Stimulated activated CD4-positive, alpha-beta T cell treated with anti-CD3 and anti-CD28 coated beads, TNF-alpha, amount 100 ng/mL, for 24 hours (primary cell): ENCODE measurements at places on chromosomes 12 and 14.

- no peak for DNase-seq
Measured at GRCh38 chr12:103852498-103852997, 11.5 kb upstream of the NT5DC3 start.

- no peak for DNase-seq
Measured at GRCh38 chr14:101369916-101370592, 191.2 kb upstream of the DIO3 start.

GRCh38 chr14:104195878-104196277 lies 57.5 kb downstream of the KIF26A start:
- DNase-seq = no peak

DNA sequence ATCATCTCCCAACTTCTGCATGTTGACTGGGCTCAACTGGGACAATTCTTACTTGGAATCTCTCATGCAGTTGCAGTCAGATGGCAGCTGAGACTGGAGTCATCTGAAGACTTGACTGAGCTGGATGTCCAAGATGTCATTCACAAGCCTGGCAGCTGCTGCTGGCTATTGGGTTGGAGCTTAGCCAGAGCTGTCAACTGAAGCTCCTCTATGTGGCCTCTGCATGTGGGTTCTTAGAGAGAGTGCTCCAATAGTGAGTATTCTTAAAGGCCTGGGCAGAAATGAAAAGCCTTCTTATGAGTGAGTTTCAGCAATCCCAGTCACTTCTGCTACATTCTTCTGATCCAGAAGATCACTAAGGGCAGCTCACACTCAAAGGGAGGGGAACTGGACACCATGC lies 440.9 kb downstream of the LRIG3 start:
- no peak for DNase-seq

GRCh38 chr12:132261328-132262138 lies 67.9 kb downstream of the GALNT9 start:
- no peak for DNase-seq

DNA sequence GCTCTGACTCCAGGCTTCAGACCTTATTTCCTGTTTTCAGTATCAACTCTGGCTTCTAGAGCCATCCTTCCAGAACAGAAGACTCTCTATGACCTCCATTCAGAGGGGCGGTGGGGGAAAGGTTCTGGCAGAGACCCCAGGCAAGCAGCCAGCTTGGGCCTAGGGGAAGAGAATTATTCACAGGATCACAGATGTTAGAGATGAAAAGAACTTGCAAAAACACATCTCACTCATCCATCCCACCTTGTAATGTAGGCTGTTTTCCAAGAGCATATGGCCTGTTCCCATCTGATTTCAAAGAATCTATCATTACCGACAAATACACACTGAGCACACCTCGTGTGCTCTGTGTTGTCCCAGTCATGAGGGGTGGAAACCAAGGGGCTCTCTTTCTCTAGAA lies 131.9 kb downstream of the GRIN2B start:
- DNase-seq = no peak

DNA sequence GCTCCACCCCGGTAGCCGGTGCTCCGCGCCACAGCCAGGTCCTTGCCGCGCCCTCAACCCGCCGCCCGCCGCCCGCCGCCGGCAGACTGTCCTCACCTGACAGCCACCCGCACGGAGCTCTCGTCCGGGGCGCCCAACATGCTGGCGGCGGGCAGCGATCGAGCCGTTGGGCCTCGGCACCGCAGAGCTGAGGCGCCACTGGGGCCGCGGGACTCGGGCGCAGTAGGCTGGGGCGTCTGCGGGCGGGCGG lies 164 bp downstream of the KIF21A start:
- DNase-seq = no peak

GRCh38 chr14:100529561-100530031 lies 57.6 kb downstream of the BEGAIN start:
- no peak for DNase-seq

DNA sequence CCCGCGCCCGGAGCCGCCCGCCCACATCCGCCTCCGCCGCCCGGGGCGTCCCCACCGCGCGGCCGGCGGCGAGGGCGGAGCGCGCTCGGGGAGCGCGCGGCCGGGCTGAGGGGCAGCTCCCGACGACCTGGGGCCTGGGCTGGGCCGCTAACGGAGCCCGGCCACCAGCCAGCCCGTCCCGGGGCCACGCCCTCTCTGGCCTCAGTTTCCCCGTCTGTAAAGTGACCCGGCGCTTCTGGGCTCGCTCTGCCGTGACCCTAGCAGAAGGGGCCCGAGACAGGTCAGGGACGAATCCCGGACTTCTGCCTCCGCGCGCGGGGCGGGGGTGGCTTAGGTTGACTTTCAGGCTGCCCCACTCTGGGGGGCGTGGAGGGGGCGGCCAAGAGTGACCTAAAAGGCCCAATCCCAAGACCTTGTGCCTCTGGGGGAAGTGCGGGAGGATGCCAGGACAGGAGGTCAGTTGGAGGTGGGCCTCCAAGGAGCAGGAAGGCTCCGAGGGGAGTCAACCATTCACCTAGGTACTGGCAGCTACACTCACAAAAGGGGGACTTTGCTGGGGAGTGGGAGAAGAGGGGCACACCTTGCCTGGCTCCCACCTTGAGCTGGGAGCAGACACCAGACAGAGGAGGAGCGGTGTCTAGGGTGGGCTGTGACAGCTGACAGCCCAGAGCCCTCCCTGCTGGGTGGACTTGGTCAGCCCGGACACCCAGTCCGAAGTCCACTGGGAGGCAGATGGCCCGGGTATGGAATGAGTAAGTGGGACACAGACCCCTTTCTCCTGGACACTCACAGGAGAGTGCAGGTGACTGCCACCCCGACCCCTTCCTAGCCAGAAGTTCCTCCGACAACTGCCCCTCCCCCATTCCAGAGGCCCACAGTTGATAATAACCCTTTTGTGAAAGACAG lies 486 bp upstream of the AKT1 start:
- no peak for DNase-seq

DNA sequence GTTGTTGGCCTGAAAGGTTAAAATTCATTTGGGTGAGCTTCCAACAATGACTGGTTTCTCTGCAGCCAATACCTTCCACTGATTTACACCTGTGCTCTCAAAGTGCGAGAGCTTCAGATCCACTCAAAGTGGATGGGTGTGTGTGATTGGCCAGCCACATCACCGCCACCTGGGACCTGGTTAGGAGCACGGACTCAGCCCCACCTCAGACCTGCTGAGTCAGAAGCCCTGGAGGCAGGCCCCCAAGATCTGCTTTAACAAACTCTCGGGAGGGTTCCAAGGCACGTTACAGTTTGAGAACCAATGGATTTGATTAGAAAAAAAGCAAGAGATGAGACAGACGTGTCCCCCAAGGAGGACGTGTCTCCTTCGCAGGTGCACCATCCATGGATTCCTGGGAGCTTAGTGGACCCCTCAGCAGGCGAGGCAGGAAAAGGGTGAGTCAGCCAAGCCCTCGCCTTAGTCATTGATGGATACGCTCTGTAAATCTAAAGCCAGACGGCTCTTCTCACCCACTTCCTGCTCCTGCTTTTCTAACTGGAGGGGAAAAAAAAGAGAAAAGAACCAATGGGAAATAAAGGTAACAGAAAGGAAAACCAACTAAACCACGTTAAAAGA lies 24.5 kb downstream of the FZD10 start:
- no peak for DNase-seq

GRCh38 chr14:69262516-69262915 lies 2.6 kb downstream of the GALNT16 start:
- DNase-seq = no peak

GRCh38 chr14:105358943-105359342 lies 39.4 kb upstream of the TEX22 start:
- DNase-seq = no peak

DNA sequence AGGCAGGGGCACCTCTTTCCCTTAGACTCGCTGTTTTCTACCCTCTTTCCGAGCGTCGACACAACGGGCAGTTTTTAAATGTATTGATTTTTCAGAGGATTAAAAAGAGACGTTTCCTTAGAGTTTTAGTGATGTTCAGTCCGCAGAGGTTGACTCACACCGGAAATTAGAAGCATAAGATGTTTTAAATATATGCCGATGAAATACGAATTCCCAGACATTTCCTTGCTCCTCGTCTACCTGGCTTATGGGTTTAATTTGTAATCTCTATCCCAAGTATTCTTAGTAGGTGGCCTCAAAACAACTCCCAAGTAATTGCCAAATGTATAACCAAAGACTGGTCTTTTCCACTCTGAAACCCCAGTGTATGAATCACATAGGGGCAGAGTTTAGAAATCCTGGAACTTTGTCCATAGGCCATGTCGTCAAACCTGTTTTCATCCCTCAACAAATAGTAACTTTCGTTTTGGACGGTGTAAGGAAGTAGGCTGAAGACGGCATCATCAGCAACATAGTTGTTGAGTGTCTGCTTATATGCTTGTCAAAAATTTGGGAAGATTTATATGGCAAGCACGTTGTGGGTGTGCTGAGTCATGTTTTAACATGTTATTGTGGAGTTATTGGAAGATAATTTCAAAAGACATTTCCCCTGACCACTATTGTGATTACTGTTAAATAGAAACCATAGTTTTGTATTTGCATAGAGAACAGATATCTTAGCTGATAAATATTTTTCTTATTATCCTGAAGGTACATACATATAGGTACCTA lies 824 bp downstream of the TBK1 start:
- no peak for DNase-seq

DNA sequence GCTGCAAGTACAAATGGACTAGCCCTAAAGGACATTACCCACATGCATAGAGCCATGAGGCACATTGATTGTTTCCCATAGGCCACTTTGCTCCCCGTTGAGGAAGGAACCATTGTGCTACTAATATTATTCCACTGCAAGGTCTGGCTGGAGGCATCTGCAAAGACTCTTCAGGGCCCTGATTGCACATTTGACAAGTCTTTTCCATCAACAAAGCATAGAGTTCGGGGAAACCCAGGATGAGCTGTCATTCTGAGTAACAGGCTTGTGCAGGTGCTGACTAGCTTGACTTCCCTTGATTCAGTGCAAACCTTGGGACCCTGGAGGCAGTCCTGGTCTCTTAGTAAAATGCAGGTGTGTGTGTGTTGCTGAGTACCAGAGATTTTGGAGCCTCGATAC lies 73.8 kb downstream of the SUSD6 start:
- DNase-seq = peak; percentile 62

- DNase-seq = no peak
Measured at GRCh38 chr12:49542592-49543160, 3.8 kb downstream of the KCNH3 start.

- no peak for DNase-seq
Measured at GRCh38 chr14:20772650-20773049, 4.4 kb downstream of the EDDM3B start.

DNA sequence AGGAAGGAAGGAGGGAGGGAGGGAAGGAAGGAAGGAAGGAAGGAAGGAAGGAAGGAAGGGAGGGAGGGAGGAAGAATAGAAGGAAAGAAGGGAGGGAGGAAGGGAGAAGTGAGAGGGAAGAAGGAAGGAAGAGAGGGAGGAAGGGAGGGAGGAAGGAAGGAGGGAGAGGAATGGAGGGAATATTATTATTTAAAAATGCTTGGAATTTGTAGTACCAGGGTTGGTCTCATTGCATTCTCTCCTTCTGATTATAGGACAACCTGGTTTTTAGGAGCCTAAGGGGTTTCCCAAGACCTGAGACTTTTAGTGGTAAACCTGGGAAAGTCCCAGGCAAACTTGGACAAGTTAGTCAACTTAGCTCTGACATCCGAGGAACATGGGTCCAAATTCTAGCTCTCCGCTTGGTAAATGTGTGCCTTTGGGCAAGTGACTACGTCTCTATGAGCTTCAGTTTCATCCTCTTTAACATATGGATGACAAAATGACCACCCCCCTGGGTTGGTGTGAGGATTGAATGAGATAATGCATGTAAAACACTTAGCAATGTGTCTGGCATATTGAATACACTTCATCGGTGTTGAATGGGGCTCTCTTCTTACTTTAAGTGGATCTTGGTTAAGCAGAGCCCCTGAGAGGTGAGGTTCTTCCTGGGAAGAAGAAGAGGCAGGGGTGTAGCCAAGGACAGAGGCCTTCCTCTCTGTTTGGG lies 690.7 kb upstream of the TBX3 start:
- no peak for DNase-seq

GRCh38 chr12:115617391-115617790 lies 660.1 kb downstream of the MED13L start:
- no peak for DNase-seq

GRCh38 chr12:11524446-11524845 lies 125.0 kb upstream of the ETV6 start:
- no peak for DNase-seq

GRCh38 chr12:122850048-122850445 lies 14.8 kb downstream of the HIP1R start:
- DNase-seq = no peak

DNA sequence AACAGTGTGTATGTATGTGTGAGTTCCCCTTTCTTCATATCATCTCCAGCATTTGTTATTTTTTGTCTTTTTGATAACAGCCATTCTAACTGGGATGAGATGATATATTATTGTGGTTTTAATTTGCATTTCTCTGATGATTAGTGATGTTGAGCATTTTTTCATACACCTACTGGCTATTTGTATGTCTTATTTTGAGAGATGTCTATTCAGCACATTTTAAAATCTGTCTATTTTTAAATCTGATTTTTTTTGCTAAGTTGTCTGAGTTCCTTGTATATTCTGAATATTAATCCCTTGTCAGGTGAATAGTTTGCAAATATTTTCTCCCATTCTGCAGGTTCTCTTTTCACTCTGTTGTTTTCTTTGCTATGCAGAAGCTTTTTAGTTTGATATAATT lies 469.1 kb downstream of the FUT8 start:
- no peak for DNase-seq

GRCh38 chr14:94295360-94296180 lies 2.5 kb upstream of the SERPINA10 start:
- DNase-seq = no peak

GRCh38 chr12:19140381-19141236 lies 11.1 kb downstream of the PLEKHA5 start:
- no peak for DNase-seq
